ENCODE measurements at places on chromosomes 16 and 17. TPM values are rescaled to one million over a fixed set of nuclear protein-coding genes. Genes with fewer than 3 reads are reported as not detected.

MGAT5B gene
- 0.47 TPM for total RNA-seq

CDRT15L2 gene
- not detected for total RNA-seq

RASL10B gene
- total RNA-seq = 0.09 TPM

DNA sequence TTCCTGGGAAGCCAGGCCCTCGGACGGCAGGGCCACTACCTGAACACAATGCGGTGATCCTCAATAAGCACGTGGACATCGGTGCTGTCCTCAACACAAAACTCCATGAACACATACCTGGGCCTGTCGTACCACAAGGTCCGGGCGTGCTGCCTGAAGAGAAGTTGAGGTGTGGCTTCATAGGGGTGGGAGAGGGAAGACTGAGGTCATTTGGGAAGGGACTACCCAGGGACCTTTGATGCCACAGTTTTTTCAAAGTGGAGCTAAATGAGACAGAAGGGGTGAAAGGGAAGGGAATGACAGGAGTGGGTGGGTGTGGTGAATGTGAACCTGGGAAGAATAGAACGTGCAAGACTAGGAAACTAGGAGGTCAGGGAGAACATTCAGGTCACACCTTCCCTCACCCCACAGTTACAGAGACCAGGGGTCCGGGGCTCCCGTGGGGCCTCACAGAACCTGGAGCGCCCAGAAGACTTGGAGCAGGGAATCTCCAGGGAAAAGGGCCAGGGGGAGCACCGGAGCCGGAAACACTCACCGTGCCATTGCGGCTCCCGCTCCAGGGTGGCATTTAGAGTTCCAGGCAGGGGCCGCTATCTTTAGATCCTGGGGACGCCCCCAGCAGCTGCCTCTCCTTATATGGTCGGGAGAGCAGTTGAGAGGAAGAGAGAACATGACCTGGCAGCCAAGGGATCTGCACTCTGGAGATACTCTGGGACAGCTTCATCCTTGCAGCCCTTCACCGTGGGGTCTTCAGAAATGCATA is at the start of gene PTGES3L:
Gene PTGES3L (minus strand): TSS at position 570 of the 763 bp plus-strand sequence. CDS start 27 bp downstream, at position 543.
- peak; percentile 52 for DNase-seq

GRCh38 chr17:44828919-44829522 is 1.1 kb downstream of the GJC1 start:
- no peak for DNase-seq

DNA sequence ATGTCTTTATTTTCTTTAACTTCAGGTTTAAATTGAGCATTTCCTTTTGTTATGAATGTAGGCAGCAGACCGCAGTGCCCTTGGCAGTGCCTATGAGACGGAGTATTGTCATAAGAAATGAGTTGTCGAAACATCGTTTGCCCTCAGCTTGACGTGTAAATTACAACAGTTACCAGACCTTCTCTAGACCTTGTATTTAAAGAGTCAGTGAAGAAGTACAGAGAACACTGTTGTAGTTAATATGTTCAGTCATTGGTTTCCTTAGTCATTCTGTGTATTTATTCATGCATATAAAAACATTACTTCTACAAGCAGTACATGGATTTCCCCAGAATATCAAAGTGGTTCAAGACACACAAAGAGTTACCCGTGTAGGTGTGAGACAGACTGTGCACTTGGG is 19.0 kb downstream of the IRF8 start:
- no peak for DNase-seq

- DNase-seq = no peak
Measured at GRCh38 chr17:15117239-15117638, 147.9 kb downstream of the PMP22 start.

All from activated naive CD8-positive, alpha-beta T cell treated with anti-CD3 and anti-CD28 coated beads, Interleukin-2, amount 10 ng/mL, durations not matched to agents 7 days and 5 days (primary cell).